CD4-positive, alpha-beta memory T cell (primary cell): ENCODE measurements at places on chromosomes 6 and 20. TPM values are rescaled to one million over a fixed set of nuclear protein-coding genes. Genes with fewer than 3 reads are reported as not detected.

The LTB gene
- total RNA-seq, result 835 TPM

The GSTA3 gene
- total RNA-seq, result not detected

The PMEPA1 gene
- 8.9 TPM for total RNA-seq

The NKX2-2 gene
- not detected for total RNA-seq

The POLR3F gene
- 9.1 TPM for total RNA-seq

The SIRPB2 gene
- total RNA-seq, result not detected

The IL17A gene
- total RNA-seq, result not detected

The TXLNB gene
- 1.6 TPM for total RNA-seq

The CMTR1 gene
- total RNA-seq, result 79.1 TPM

The SLC17A2 gene
- not detected for total RNA-seq

The UBD gene
- total RNA-seq, result not detected

The DLK2 gene
- 0.33 TPM for total RNA-seq

The FAM217A gene
- total RNA-seq, result not detected

The FRS3 gene
- 10.0 TPM for total RNA-seq

The DEFB124 gene
- not detected for total RNA-seq

The TMEM170B gene
- total RNA-seq, result 1.9 TPM

The ATP6V1G2 gene
- total RNA-seq, result 7.2 TPM

The HELZ2 gene
- 39.6 TPM for total RNA-seq

The PTCRA gene
- not detected for total RNA-seq

The ZNF165 gene
- 0.75 TPM for total RNA-seq

The METTL24 gene
- total RNA-seq, result 0.39 TPM

The MYL9 gene
- not detected for total RNA-seq

The BCAS4 gene
- total RNA-seq, result 17.6 TPM

The EPB41L1 gene
- 0.17 TPM for total RNA-seq

The SLC9A8 gene
- 25.6 TPM for total RNA-seq

The VSX1 gene
- not detected for total RNA-seq

The ALDH5A1 gene
- 13.0 TPM for total RNA-seq

The BIRC7 gene
- total RNA-seq, result not detected

The NRSN1 gene
- not detected for total RNA-seq

The BANF2 gene
- total RNA-seq, result not detected
